ENCODE measurements at places on chromosomes 7 and 10. TPM values are rescaled to one million over a fixed set of nuclear protein-coding genes. Genes with fewer than 3 reads are reported as not detected.

CXCL12 gene
- 96.6 TPM for total RNA-seq

PNLIPRP2 gene
- not detected for total RNA-seq

GRCh38 chr7:140485500-140486265 lies 6.4 kb upstream of the MKRN1 start:
- no peak for DNase-seq

ANKRD1 gene
- not detected for total RNA-seq

CRYGN gene
- total RNA-seq, result 1.0 TPM
